ENCODE measurements at places on chromosomes 3 and 15. TPM values are rescaled to one million over a fixed set of nuclear protein-coding genes. Genes with fewer than 3 reads are reported as not detected.

EFHB gene
- polyA plus RNA-seq, result 3.5 TPM

JAGN1 gene
- 33.7 TPM for polyA plus RNA-seq

RLBP1 gene
- polyA plus RNA-seq, result not detected

C3orf70 gene
- polyA plus RNA-seq, result 1.6 TPM

MUSTN1 gene
- polyA plus RNA-seq, result 129 TPM

CCRL2 gene
- 0.67 TPM for polyA plus RNA-seq

All from adipose tissue (tissue), 3 donors.